Activated CD4-positive, alpha-beta T cell treated with anti-CD3 and anti-CD28 coated beads, Interleukin-10, Interleukin-2, amounts not matched to agents 100 ng/mL and 50 ng/mL, durations not matched to agents 16 hours and 8 hours (primary cell): ENCODE measurements at places on chromosomes 4 and X.

GRCh38 chr4:127182687-127183086 is 450.1 kb upstream of the INTU start:
- no peak for DNase-seq

- no peak for DNase-seq
These were observed 80.6 kb downstream of the PPP2R2C start for GRCh38 chr4:6391852-6392188.

- DNase-seq: no peak
These were observed 164.7 kb upstream of the SLIT2 start for GRCh38 chr4:20086799-20087521.

- no peak for DNase-seq
These were observed 21.8 kb upstream of the NAP1L5 start for GRCh38 chr4:88719381-88719780.

GRCh38 chr4:499567-499966 is 557 bp downstream of the PIGG start:
- no peak for DNase-seq

DNA sequence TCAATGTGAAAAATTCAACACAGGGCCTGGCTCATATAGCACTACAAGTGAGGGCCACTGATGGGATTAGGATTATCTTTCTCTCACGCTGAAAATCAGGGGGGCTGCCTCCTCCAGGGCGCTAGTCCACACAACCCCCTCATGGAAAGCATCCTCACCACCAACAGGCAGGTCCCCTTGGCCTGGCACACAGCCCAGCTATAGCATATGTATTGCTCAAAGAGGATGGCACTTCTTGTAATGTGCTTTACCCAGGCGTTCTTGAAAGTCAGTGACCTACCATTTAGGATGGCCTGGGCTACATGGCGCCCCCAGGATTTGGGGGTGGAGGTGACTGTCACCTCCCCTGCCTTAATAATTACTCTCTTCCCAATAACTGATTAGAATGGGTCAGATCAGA is 71.0 kb upstream of the LSM6 start:
- DNase-seq: no peak

- DNase-seq: no peak
These were observed 95.0 kb downstream of the NYX start for GRCh38 chrX:41542135-41542534.

- DNase-seq: no peak
These were observed 58.9 kb upstream of the RAI2 start for GRCh38 chrX:17919896-17920446.

- no peak for DNase-seq
These were observed 196.6 kb downstream of the PRDM5 start for GRCh38 chr4:120725639-120726580.

DNA sequence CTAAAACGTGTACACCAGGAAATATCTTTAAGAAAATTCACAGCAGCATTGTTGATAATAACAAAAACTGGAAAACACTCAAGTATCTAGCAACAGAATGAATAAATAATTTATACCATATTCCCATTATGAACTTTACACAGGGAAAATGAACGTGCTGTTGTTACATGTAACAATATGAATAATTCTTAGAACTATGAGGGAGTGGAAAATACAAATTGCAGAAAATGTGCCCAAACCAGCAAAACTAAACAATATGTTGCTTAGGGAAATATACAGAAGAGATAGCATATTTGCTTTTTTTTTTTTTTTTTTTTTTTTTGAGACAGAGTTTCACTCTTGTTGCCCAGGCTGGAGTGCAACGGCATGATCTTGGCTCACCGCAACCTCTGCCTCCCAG is 14.8 kb upstream of the FAT1 start:
- no peak for DNase-seq

DNA sequence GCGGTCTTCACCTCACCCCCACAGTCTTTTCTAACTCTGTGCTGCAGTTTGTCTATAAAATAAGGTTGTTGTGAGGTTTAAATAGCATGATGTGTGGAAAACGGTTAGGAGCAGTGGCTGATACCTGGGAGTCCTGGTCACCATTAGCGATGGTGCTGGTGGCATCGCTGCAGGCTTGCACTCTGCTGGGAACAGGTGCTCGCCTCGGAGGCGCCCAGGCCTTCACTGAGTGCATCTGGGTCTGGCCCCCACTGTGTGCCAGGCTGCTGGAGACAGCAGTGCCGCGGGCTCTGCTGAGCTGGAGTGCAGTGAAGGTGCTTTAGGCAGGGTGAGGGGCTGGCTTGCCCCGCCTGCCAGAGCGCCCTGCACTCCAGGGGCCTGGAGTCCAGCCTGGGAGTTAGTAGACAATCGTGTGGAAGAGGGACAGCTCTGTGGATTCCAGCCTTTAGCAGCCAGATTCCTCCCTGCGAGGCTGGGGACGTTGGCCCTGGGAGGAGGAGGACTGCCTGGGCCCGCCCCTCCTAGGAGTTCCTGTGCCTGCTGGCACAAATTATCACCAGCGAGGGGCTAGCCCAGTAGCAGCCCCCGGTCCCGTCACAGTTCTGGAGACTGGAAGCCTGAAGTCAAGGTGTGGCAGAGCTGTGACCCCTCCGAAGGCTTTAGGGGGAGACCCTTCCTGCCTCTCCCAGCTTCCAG is 7.3 kb downstream of the RGS12 start:
- DNase-seq: no peak

DNA sequence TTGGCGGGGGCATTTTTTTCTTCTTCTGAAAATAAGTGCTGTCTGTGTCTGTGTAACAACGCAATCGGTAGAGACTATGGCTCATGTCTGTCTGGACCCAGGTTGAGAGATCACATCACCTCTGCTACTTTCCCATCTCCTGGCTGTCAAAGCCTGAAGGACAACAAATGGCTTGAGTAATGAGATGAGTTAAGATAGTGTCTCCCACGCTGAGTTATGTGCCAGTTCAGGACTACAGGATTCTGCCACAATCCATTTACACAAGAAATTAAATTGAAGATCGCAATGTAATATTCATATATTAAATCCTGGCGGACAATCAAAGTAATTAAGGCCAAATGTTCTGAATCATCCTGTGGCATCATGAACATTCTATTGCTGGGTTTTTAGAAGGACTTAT is 16.5 kb upstream of the ARHGAP36 start:
- no peak for DNase-seq

DNA sequence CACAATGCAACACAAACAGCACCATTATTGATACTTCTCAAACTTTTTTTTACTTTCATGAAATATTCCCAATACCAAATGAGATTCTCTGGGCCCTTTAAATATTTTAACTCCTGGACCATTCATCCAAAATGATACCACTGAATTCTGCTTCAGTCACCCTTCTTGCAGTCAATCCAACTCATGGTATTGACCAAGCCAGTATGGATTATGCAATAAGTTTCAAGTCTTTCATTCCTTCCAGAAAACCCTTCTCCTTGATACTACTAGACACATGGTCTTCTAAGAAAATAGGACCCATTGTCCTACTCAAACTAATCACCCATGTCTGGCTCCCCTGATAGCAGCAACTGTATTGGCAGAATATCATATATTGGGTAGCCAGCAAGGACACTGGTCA is 23.0 kb downstream of the ZNF721 start:
- no peak for DNase-seq

- no peak for DNase-seq
These were observed 187.9 kb downstream of the EPHA5 start for GRCh38 chr4:65482410-65482809.

GRCh38 chr4:136241221-136241986 is 1290.9 kb downstream of the PCDH18 start:
- DNase-seq: no peak

DNA sequence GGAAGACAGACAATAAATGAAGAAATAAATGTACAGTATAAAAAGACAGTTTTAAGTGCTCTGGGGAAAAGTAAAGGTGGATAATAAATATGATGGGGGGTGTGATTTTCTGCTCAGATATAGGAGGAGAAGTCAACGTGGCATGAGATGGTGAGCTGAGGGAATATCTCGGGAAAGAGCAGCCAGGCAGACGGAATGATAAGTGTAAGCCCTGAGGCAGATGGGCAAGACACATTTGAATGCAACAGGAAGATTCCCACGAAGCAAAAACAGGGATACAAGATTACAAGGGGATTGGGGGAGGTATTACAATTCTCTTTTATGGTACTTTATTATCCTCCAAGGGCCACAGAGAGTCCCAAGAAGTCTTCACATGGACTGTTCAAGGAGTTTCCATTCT is 11.1 kb downstream of the ANXA3 start:
- DNase-seq: no peak

DNA sequence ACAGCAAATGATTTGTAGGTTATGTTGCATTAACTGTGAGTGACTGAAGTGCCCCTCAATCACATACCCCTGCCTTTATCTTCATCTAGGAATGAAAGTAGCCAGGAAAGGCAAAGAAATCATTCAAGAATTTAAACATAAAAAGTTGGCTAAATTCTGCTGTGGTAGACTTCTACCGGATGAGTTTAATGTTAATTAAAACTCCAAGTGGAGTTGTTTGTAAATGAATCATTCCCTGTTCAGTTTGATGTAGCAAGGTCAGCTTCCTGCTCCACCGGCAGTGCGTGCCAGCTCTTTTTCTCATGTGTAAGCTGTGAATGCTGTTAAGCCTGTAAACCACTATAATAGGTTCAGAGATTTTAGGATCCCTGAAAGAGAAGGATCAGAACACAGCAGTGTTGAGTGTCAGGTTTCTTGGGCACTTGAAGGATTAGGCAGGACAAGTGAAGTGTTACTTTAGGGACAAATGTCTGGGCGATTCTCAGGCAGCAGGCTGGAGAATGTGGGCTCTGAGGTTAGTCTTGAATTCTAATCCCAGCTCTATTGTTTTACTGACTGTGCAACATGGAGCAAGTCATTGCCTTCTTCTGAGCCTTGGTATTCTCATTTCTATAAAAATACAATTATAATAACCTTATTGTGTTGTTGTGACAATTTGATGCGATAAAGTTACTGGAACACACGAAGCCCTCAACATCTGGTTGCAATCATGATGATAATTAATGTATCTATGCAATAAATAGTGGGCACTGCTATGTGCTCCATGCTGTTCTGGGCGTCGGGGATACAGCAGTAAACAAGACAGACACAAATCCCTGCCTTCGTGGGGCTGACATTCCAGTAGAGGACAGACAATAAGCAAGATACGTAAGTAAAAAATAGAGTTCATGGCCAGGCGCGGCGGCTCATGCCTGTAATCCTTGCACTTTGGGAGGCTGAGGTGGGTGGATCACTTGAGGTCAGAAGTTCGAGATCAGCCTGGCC is 112.0 kb downstream of the SHROOM3 start:
- no peak for DNase-seq

DNA sequence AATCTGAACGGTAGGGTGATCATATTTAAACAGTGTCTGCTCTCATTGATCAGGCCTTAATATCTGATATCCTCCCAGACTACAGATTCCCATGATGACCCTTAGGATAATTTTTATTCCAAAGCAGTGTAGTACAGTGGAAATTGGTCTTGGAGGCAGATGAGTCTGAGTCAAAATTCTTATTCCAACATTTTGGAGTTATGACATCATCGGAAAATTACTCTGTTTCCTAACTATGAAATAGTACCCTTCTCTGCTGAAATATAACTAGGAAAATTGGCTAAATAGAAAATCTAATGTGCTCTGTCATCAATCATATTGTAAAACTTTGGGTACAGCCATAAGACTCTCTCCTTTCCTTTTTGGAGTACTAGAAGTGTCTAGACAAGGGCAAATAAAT is 583.3 kb downstream of the STPG2 start:
- DNase-seq: no peak

GRCh38 chr4:107890779-107891178 is 40.6 kb upstream of the CYP2U1 start:
- DNase-seq: no peak

DNA sequence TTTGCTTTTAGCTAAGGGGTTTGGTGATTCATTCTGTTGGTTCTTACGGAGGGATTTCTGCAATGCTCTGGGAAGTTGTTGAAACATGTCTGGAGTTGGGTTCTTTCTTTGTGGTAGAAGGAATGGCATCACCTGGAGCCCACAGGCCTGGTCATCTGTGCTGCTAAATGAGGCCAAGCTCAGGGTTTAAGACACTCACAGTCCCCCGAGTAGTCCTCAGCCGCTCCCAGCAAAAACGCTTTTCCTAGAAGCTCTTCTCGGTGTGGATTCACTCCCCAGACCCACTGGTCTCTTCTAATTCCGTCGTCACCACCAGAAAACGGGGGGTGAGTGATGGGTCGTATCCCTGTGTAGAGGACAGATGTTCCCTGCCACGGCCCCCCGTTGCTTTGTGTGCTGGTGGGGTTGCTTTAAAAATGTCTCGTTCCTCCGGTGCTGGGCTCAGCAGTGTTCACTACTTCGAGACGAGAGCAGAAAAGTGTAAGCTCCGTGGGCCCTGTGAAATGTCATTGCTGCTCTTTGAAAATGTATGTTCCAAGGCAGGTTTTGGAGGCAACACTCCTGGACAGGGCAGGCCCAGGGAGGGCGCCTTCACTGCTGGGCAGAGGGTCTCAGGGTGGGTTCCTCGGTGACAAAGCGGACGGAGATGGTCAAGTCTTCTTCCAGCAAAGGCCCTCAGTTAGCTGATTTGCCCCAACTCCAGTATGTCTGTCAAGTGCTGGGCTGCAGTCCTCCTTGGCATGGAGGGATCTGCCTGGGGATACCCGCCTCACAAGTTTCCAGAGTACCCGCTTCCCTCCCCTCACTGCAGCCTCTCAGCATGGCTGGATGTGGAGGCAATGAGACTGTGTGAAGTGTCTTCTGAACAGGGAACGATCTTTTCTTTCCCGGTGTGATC is 37.3 kb downstream of the PSAPL1 start:
- no peak for DNase-seq

GRCh38 chr4:183499801-183500200 is 5.1 kb upstream of the ING2 start:
- no peak for DNase-seq

DNA sequence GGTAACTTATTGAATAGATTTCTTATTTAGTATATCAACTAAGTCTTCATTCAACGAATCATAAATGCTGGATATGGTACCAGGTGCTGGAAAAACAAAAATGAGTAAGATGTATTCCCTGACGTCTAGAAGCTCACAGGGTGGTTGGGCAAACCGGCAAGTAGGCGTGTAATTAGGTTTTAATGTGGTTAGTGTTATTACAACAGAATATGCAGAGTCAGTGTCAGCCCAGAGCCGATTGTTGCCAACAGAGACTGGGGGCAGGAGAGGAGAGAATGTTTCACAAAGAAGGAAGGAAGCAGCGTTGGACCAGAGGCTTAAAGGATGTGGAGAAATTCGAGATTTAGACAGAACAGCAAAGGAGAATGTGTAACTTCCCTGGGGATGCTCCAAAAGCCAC is 111.7 kb downstream of the TENM3 start:
- no peak for DNase-seq

GRCh38 chr4:147217655-147218054 is 263.2 kb upstream of the EDNRA start:
- no peak for DNase-seq

- DNase-seq: no peak
These were observed 379.9 kb downstream of the ADAM29 start for GRCh38 chr4:175297965-175298565.

- no peak for DNase-seq
These were observed 35.5 kb upstream of the BMPR1B start for GRCh38 chr4:94722270-94722669.

DNA sequence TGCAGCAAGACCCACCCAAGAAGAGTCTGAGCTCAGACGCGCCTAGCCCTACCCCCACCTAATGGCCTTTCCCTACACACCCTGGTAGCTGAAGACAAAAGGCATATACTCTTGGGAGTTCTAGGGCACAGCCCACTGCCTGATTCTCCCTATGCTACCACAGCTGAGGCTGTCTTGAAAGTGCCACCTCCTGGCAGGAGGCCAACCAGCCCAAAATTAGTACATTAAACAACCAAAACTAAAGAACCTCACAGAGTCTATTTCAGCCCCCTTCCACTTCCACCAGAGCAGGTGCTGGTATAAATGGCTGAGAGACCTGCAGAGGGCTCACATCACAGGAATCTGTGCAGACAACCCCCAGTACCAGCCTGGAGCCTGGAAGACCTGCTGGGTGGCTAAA is 119.1 kb downstream of the HMGN5 start:
- no peak for DNase-seq
